NCI-H2227 treated with DMSO at 0.1 percent for 48 hours (cell line): ENCODE measurements at places on chromosomes 16 and 17.

GRCh38 chr17:68801335-68802247 lies 153.6 kb downstream of the ABCA8 start:
- no peak for DNase-seq

- no peak for DNase-seq
These were observed 223.1 kb downstream of the SEC14L1 start for GRCh38 chr17:77363821-77364361.

DNA sequence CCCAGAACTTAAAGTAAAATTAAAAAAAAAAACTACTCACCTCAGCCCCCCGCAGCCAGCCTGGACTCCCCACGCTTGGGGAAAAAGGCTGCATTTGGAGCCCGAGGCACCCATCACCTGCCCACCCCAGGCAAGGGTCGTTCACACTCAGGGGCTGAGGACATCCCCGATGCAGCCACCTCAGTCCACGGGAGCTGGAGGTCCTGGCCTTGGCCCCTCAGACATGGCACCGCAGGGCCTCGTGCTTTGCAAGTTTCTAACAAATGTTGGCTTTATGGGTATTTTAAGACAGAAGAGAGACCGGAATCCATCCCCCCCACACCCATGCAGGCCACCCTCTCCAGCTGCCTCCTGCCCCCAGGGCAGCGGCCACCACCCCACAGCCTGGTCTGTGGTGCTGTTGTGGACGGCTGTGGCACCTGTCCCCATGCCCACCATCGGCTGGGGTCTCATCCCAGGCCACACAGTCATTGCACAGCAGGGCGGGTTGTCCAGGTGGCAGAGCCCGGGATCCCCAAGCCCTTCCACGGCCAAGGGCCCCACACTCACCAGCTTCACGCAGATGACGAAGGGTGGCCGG lies 116.4 kb upstream of the ZNF750 start:
- no peak for DNase-seq

- peak; percentile 21 for DNase-seq
These were observed 237.8 kb downstream of the PRKCA start for GRCh38 chr17:66540131-66540781.

DNA sequence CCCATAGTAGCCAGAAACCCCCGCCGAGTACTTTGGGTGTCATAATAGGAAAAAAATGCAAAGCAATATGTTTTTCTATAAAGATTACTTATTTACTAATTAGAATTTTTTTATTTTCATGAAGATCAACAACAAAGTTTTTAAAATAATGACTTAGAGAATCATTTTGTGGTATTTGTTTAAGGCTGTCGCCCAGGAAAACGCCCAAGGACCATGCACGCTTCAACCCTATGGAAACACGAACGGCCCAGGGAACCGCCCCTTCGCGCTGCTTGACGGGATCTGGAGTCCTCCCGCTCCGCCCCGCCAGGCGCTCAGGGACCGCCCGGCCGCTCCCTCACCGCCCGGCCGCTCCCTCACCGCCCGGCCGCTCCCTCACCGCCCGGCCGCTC lies 408 bp upstream of the KPNA2 start:
- DNase-seq = peak; percentile 98

GRCh38 chr16:2277466-2278271 lies 9.7 kb upstream of the RNPS1 start:
- no peak for DNase-seq

DNA sequence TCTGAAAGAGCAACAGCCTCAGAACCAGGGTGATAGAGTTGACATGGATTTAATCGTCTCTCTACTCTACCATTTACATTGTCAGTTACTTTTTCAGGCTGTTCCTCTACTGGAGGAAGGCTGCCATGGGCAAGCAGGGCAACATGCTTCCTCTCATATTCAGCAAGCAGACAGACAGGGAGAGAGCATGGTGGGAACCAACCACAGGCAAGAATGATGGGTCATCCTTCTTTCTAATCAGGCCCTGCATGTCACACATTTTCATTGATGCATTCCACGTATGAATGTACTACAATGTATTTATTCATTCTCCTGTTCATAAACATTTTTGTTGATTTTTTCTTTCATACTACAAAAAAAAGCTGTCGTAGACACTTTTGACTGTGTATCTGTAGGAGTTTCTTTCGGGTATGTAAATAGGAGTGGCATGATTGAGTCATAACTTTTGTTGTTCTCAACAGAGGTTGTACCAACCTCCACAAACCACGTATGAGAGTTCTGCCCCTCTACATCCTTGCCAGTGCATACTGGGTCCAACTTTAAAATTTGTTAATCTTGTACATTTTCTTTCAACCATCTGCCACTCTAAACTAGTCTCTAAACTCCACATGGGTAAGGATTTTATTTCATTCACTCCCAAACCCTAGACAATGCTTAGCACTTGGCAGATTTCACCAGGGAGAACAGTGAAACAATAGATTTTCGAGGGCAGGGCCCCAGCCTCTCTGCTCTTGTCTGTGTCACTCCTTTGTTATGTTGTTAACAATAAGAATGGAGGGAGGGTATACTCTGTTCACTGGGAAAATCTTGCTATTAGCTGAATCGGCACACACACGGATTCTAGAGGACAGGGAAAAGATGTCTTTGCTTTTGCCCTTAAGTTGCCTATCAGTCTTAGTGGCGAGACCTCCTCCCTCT lies 58.7 kb downstream of the CMC2 start:
- no peak for DNase-seq

DNA sequence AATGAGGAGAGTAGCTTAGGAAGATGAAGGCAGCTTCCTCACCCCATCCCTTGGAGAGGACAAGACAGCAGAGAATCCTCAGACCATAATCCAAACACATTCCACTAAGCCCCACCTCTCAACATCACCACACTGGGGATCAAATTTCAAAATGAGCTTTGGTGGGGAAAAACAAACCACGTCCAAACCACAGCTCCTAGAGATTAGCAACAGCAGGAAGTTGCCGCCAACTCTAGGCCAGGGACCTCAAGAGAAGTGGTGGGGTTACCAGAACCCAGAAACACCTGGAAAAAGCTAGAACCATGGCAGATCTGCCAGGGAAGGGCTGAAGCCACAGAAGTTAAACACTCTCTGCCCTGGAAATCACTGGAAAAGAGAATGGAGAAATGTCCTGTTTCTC lies 571.6 kb downstream of the HS3ST4 start:
- no peak for DNase-seq

DNA sequence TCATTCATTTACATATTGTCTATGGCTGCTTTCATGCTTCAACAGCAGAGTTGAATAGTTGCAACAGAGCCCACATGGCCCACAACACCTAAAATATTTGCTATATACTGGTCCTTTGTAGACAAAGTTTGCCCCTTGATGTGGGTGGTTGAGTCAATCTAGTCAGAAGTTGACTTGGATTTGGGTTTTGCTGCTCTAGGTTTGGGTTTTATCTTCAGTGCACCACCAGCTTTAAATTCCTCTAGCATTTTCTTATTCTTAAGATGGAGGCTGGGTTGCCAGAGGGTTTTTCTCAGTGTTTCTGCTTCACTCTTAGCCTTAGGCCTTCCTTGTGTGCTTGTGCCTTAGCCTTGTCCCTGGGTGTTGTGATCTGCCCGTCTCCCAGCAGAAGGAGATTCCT lies 51.0 kb downstream of the CCDC182 start:
- no peak for DNase-seq

GRCh38 chr17:2393954-2394749 lies 6.7 kb downstream of the MNT start:
- no peak for DNase-seq

- no peak for DNase-seq
These were observed 35.2 kb upstream of the GOSR2 start for GRCh38 chr17:46887717-46888116.

- DNase-seq = no peak
These were observed 31.6 kb downstream of the ADGRG5 start for GRCh38 chr16:57574086-57574485.

- DNase-seq = no peak
These were observed 71.9 kb downstream of the KIF2B start for GRCh38 chr17:53894591-53894990.

DNA sequence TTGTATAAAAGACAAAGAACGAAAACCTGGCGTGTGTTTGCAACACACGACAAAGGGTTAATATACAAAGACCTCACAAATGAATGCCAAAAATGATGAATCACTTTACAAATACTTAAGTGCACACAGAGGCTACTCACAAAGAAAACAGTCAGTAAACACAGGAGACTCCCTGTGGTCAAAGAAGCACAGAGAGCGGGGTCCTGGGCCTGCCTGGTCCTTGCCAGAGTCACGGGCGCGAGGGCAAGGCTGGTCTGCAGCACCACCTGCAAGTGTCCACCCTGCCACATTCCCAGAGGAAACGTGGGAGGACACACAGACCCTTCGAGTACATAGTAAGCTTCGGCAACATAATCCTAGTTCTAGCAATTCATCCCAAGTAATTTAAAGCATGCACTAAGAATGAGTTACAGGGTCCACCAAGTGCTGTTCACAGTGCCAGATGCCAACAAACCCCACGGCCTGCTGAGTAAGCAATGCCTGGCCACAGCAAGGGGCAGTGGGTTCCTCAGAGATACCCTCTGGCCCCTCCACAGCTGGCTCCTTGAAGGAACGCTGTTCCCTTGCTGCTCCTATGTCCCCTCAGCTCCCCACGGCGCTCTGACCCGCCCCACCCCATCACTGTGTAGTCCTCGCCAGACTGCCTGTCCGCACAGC lies 24.6 kb upstream of the FAAP100 start:
- DNase-seq = peak; percentile 44

- no peak for DNase-seq
These were observed 16.4 kb upstream of the RHBDF2 start for GRCh38 chr17:76517638-76518038.

DNA sequence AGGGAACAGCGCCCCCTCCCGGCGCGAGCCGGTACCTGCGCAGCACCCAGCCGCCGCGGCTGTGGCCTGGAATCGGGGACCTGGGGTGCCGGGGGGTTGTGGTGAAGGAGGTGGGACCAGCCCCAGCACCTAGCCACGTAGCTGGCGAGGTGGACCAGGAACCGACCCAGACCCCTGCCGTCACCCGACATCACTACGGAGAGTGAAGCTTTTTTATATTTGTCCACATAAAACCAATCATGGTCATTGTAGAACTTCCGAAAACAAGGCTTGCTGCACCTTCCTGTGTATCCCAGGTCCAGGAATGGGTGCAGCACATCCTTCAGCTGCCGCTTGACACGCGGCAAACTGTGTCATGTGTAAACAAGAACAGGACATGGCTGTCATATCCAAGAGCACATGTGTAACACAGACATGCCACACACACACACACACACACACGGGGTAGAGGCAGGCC lies 1.3 kb downstream of the HBQ1 start:
- DNase-seq = no peak

DNA sequence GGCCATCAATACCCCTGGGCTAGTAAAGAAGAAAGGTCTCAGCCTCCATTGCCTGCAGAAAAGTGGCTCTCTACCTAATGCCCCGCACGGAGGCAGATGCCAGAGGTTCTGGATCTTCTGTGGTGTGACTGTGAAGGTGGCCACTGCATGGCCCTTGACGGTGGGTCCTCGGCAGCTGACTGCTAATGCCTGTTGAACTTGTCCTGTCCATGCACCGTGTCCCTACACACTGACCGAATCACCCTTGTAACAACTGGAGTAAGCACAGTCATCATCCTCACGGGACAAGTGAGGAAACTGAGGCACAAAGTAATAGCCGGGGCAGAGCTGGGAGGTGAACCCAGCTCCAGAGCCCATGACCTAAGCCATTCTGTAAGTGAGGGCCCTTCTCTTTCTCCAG lies 48.8 kb downstream of the MYH11 start:
- DNase-seq = no peak

GRCh38 chr16:47060596-47060995 lies 83.1 kb downstream of the NETO2 start:
- no peak for DNase-seq

GRCh38 chr17:27834571-27834970 lies 34.2 kb upstream of the NOS2 start:
- DNase-seq = no peak

DNA sequence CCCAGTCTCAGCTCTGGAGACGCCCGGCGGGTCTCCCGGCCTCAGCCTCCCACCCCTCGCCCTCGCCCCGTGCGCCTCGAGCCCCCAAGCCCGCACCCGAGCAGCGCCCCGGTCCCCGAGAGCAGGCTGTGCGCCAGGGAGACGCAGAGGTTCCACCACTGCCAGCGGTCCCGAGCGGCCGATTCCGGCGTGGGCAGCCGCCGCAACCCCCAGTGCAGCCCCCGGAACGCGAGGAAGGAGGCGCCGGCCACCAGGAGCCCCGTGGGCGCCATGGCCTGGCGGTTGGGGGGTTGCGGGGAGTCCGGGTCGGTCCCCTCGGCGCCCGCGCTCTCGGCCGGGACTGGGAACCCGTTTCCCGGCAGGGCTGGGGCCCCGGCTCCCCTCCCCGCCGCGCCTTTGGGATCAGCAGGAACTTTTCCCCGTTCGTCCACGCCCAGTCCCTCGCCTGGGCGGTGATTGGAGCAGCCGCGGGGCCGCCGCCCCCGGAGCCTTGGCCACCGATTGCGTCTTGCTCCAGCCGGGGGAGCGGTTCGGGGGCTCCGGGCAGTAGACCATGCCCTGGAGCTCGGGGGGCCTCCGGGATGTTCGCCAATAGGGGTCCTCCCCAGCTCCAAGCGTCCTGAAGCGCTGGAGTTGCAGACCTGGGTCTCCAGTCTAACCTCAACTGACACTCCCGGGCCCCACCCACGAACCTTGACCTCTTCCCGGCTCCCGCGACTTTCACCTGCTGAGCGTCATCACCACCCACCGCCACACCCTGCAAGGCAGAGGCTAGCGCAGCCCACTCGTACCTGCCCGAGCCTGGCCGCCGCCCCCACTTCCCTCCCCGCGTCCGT lies at the start of gene TLCD2:
TLCD2 (minus strand) TSS at position 407 of the 836 bp plus-strand sequence; CDS start at position 272, 135 bp downstream.
- peak; percentile 15 for DNase-seq

DNA sequence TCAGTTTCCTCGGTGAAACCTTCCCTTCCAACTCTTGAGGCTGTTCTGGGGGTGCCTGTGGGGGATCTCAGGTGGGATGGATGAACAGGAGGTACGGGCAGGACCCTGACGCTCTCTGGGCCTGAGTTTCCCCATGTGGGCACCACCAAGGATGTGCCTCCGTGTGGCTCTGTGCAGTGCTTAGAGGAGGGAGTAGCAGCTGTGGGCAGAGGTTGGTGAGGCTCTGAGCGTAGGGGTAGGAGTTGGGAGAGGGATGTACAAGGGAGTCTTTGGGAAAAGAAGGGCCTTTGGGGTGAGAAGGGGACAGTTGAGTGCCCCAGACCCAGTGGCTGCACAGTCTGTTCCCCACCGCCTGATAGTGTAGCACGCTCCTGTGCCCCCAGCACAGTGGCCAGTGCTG lies 59.1 kb downstream of the SNX20 start:
- no peak for DNase-seq

GRCh38 chr16:54346041-54346440 lies 59.5 kb upstream of the IRX3 start:
- DNase-seq = no peak
